ENCODE measurements at places on chromosomes 16 and 17. TPM values are rescaled to one million over a fixed set of nuclear protein-coding genes. Genes with fewer than 3 reads are reported as not detected.

MARCHF10 gene
- total RNA-seq: 5.1 TPM

TBX2 gene
- total RNA-seq: 83.3 TPM

MYL4 gene
- total RNA-seq: 3.0 TPM

LITAFD gene
- not detected for total RNA-seq

ASB16 gene
- not detected for total RNA-seq

SBK1 gene
- 2.4 TPM for total RNA-seq

EPOP gene
- 1.0 TPM for total RNA-seq

NHLRC4 gene
- total RNA-seq: 2.7 TPM

TPSAB1 gene
- 103 TPM for total RNA-seq

KRTAP9-8 gene
- total RNA-seq: not detected

TPSG1 gene
- total RNA-seq: 2.9 TPM

CTF1 gene
- total RNA-seq: 10.3 TPM

OR1A1 gene
- total RNA-seq: not detected

GRCh38 chr17:77124192-77124889, 16.4 kb upstream of the SEC14L1 start:
- no peak for DNase-seq

DNA sequence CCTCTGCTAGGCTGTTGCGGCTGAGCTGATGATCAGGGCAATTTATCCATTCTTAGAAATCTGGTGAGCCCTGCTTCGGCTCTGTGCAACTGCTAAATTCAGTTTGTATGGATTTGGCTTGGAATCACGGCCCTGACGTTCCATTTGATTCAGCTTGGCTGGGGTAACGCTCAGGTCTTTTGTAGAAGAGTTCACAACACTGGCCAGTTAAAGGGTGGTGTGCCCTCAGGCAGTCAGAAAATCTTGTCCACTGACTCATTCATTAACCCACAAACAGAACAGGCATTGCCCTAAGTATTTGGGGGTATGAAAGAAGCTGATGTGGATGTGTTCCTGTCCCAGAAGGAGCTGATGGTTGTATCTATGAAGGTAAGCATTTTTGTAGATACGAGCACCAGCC, 53.9 kb downstream of the GNAO1 start:
- no peak for DNase-seq

GRCh38 chr16:2038382-2039231, 9.0 kb downstream of the NTHL1 start:
- no peak for DNase-seq

DNA sequence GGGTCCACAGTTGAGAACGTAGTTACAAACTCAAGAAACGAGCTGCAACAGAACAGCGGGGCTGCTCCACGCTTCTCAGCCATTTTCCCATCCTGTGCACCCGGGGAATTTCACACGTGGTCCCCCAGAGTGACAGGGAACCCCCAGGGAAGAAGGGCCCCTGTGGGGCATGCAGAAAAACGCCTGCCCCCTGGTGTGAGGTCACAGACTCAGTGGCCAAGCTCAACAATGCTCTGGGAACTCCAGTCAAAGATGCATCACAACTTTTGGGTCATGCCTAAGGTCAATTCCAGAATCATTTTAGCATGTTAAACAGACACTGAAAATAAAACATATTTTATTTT, 115.4 kb downstream of the ZNF778 start:
- DNase-seq: no peak

- no peak for DNase-seq
Observed at GRCh38 chr17:3639981-3640596, 3.5 kb downstream of the CTNS start.

GRCh38 chr17:81337476-81337879, 42.4 kb upstream of the SLC38A10 start:
- peak; percentile 84 for DNase-seq

- peak; percentile 78 for DNase-seq
Observed at GRCh38 chr16:66926961-66927436, 1.7 kb upstream of the RRAD start.

DNA sequence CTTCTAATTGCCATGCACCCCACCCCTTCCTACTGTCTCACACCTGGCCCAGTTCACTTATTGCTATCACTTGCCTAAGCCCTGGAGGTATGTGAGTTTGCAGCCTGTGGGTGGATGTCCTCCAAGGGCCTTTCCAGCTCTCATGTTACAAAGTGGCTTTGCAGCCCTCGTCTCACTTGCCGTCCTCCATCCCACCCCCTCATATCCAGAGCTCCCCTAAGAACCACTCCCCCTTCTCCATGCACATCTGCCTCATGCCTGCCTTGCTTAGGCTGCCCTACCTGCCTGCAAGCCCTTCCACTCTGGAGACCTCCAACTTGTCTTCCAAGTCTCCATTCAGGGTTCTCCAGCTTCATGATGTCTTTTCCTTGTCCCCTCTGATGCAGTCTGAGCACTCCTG, 119.4 kb upstream of the NLRP1 start:
- no peak for DNase-seq

GRCh38 chr17:9383826-9384225, 191.8 kb downstream of the STX8 start:
- no peak for DNase-seq

- no peak for DNase-seq
Observed at GRCh38 chr17:65942592-65942991, 249.3 kb downstream of the CEP112 start.

- DNase-seq: peak; percentile 92
Observed at GRCh38 chr17:8176197-8176940, at the start of gene TMEM107. Gene TMEM107 (minus strand): TSS chr17:8176380. CDS start chr17:8176286, 94 bp downstream.

- DNase-seq: no peak
Observed at GRCh38 chr17:49596613-49597244, 21.1 kb downstream of the NXPH3 start.

DNA sequence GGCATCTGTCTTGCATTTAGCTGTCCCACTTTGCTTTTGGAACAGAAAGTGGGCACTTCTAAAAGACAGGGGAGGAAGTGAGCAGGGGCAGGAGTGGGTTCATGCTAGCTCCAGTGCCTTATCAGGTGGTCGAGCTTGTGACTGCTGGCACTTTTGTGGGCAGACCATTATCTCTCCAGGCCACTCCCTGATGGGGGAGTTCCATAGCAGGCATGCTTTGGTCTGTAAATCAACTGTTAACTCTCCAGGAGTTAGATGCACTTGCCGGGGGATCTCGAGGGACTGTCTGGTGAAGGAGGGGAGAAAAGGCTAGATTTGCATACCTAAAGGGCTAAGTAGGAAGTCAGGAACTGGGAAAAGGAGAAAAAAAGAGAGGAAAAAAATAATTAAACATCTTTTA, 9.3 kb upstream of the CARD14 start:
- DNase-seq: no peak

DNA sequence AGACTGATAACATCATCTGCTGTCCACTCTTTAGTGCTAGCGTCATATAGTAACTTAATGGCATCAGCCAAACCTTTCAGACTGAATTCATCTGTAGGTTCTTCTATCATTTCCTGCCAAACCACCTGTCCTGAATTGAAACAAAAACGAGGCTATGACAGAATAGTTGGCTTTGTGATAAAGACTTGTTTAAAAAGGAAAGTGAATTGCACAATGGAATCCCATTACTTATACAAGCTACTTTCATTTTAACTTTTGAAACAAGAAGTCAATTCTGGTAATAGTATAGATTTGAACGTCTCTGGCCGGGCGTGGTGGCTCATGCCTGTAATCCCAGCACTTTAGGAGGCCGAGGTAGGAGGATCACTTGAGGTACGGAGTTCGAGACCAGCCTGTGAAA, 18.2 kb downstream of the LASP1NB start:
- DNase-seq: no peak
